ENCODE measurements at places on chromosomes 13 and 19.

DNA sequence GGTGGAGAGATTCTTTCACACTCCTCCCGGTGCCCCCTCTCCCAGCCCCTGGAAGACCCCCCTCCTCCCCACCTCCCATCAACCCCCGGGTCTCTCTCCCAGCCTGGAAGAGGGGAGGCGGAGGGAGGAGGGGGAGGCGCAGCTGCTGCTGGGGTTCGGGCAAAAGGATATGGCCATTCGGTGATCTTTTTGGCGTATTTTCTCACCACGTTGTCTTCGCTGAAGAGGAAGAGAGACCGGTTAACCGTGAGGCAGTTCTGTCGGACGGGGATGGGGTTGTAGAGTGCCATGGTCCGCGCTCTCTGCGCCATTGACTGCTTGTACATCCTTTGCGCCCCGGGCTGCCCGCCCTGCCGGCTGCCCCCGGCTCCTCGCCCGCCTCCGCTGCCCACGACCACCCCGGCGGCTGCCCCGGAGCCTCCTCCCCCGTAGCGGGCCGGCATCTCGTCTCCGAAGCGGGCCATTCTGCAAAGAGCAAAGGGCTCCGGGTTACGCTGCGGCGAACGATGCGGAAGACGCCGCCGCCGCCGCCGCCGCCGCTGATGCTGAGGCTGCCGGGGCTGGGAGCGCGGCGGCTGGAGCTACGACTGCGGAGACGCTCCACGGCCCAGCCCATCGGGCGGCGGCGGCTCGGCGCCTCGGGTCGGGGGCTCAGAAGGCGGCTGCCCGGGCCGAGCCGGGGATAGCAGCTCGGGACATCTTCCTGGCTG lies 363 bp downstream of the CACNA1A start:
- DNase-seq = no peak

DNA sequence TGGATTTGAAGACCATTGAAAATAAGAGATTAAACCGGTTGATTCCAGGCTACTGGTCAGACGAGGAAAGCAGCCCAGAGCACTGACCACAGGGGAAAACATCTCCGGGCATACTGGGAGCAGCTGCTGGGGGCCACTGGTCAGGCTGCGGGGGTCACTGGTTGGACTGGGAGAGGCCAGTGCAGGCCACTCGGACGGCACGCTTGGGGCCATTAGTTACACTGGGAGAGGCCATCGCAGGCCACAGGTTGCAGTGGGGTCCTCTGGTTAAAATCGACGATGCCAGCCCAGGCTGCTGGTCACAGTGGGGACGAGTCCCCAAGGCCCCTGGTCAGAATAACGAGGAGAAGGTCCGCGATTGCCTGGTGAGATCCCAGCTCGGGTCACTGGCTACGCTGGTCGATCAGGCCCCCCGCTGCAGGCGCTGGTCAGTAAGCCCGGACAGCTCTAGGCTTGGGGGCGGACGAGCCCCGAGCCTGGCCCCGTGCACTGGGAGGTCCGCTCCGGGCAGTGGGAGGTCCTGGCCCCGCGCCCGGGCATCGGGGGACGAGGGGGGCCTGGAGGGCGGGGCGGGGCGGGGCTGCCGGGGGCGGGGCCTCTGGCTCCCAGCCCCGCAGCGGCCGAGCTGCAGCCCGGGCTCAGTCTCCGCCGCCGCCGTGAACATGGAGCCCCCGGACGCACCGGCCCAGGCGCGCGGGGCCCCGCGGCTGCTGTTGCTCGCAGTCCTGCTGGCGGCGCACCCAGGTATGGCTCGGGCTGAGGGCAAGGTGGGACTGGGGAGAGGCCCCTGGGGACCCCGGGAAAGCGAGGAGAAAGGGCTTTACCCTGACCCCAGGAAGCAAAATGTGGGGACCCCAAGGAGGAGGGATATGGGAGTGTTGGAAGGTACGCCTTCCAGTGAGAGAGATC lies at the start of gene BCAM:
Gene BCAM, plus strand, starts transcription at position 641 of the 909 bp plus-strand sequence. Its CDS starts 22 bp downstream, at position 663.
- no peak for DNase-seq

- DNase-seq = no peak
Observed at GRCh38 chr13:111850458-111850857, 216.5 kb upstream of the SOX1 start.

GRCh38 chr19:41455936-41456335 lies 13.0 kb downstream of the ERICH4 start:
- no peak for DNase-seq

- no peak for DNase-seq
Observed at GRCh38 chr19:3830621-3831589, 37.9 kb downstream of the ZFR2 start.

GRCh38 chr13:47457626-47458025 lies 543.4 kb downstream of the SUCLA2 start:
- DNase-seq = no peak

- DNase-seq = no peak
Observed at GRCh38 chr13:31982540-31982939, 49.0 kb upstream of the FRY start.

DNA sequence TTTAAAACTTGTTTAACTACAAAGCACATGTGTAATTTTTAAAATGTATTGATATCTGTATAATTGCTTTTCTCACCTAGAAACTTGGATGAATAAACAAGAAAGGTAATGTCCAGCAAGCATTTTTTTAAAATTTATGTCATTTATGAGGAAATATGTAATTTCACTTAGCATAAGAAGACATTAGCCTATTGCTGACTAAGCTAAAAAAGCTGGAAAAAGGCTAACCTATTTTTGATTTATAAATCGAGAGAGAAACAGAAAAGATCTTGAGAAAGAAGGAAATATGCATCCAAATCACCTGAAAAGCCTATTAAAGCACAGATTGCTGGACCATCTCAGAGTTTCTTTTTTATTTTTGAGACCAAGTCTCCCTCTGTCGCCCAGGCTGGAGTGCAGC lies 1181.3 kb downstream of the SLITRK1 start:
- DNase-seq = no peak

- DNase-seq = no peak
Observed at GRCh38 chr13:98285317-98285716, 108.2 kb upstream of the RNF113B start.

- DNase-seq = peak; percentile 28
Observed at GRCh38 chr19:15091918-15092753, 10.1 kb downstream of the OR1I1 start.

GRCh38 chr19:50779504-50780457 lies 9.5 kb downstream of the GPR32 start:
- DNase-seq = no peak

- no peak for DNase-seq
Observed at GRCh38 chr13:38951525-38952313, 38.9 kb downstream of the STOML3 start.

DNA sequence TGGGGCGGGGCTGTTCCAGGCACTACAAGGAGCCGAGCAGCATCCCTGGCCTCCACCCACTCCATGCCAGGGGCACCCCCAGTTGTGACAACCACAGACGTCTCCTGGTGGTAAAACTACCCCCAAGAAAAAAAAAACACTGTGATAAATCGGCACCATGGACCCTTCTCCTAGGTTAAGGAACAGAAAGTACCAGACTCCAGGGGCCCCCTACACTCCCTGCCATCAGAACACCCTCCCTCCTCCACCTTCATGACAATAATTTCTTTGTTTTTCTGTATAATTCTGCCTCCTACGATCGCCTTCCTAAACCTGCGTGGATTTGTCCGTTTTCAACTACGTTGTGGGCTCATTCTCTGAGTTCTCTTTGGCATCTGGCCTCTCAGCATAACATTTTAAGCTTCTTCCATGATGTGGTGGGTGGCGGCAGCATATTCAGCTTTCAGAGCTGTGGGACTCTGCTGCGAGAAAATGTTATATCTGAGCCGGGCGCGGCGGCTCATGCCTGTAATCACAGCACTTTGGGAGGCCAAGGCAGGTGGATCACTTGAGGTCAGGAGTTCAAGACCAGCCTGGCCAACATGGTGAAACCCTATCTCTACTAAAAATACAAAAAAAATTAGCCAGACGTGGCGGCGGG lies 8.6 kb downstream of the TLE2 start:
- DNase-seq = no peak

GRCh38 chr19:10259162-10259905 lies 7.3 kb downstream of the MRPL4 start:
- peak; percentile 68 for DNase-seq

GRCh38 chr13:40063703-40064102 lies 408.2 kb downstream of the COG6 start:
- no peak for DNase-seq

GRCh38 chr13:80824229-80824628 lies 483.3 kb upstream of the SPRY2 start:
- no peak for DNase-seq

GRCh38 chr13:84255226-84255797 lies 373.0 kb upstream of the SLITRK1 start:
- no peak for DNase-seq

All from GM12891 (cell line).